ENCODE measurements at places on chromosomes 12 and 14.
A peak's percentile ranks its signal among the peaks of the same experiment; 100 is the strongest.

DNA sequence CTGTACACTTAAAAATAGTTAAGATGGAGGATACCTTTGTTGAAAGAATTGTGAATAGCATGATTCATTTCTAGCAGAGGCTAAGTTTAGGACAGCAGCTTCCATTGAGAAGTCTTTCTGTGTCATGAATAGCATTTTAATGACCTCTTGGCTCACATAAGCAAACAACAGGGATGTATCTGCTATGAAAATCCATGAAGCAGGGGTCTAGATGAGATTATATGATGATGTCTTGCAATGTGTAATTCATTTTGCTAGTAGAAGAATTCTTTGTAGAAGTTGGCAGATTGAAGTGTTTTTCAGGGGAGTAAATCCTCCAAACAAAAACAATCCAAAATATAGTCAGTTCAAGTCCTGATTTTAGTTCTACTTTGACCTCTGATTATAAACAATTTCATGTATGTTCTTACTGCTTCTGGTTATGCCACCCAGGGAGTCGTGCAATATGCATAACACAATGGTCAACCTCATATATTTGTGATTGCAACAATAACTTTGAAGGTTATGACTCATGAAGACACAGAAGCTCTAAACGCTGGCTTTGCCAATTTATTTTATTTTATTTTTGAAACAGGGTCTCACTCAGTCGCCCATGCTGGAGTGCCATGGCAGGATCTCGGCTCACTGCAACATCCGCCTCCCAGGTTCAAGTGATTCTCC lies 6.9 kb upstream of the RD3L start:
- DNase-seq, result no peak

DNA sequence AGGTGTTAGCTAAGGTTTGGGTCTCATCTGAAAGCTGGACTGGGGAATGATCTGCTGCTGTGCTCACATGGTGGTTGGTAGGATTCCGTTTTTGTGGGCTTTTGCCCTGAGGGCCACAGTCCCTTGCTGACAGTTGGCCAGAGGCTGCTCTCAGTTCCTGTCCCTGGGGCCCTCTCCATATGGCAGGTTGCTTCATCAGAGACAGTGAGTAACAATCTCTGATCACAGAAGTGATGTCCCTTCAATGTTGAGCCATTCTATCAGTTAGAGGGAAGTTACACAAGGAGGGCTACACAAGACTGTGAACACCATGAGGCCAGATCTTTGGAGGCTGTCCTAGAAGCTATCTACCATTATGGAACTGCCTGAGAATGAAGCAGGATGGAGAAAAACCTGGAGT lies 137.2 kb downstream of the AACS start:
- DNase-seq, result no peak

GRCh38 chr12:50901685-50902113 lies 50.6 kb upstream of the HIGD1C start:
- peak; percentile 80 for DNase-seq

- peak; percentile 38 for DNase-seq
These were observed 15.7 kb downstream of the TBX3 start for GRCh38 chr12:114668151-114668885.

GRCh38 chr14:30869551-30870155 lies 4.7 kb upstream of the COCH start:
- no peak for DNase-seq

- no peak for DNase-seq
These were observed 2.8 kb upstream of the KRAS start for GRCh38 chr12:25253371-25254068.

DNA sequence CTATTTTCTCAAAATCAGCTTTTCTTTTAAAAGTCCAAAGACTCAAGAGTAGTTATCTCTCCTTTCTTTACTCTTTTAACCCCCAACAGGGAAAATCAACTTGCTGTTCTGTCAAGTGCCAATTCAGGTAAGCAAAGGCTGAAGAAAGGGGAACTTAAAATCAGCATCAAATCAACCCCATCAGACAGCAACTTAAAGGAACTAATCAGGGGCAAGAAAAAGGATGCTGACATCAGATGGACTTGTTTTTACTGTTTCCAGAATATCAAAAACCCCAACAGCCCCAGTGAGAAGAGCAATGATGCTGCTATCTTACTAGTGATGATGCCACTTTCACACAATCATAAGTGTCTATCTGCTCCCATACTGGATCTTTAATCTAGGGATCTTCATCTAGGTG lies 3.4 kb downstream of the BAZ2A start:
- no peak for DNase-seq

DNA sequence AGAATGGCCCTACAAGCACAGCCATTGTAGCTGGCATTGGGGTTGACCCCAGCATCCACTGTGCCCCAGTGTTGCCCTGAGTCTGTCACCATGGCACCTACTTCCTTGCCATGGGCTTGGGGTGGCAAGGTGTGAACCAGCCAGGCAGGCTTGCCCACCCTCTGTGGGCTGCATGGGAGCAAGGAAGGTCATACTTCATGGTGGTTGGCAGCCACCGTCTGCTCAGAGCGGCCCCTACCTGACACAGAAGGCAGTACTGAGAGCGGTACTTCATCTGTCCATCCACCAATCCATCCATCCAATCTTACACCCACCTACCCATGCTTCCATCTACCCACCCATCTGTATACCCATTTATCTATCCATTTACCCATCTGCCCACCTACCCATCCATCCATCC lies 160.1 kb downstream of the KIF26A start:
- DNase-seq, result no peak

DNA sequence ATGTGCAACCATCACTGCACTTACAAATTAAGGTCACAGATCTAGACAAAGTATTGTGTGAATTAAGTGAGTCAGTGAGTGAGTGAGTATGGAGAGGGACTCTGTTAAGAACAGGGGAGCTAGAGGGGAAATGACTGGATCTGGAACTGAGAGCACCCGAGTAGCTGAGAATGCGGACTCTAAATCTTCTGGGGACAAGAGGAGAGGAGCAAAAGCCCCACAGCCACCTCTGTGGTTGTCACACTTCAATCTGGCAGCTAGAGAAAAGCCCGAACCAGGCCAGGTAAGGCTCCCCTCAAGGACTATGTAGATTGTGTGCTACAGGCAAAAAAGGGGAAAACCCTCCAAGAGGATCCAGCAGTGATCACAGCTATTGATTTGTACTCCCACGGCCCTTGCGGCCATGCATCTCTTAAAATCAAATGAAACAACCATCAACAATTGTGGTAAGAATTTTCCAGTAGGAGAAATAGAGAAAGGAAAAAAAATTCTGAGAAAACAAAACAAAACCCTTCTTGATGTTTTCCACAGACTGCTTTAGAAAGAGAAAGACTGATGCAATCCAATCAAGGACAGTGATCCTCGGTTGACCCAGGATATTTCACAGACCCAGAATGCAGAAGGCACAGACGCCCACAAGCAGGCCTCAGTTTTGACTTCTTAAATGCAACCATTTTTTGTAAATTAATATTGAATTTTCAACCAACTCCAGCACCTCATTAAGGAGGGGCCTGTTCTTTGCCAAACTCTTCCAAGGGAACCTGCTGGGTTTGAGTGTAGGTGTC lies 109.6 kb downstream of the SLC38A6 start:
- no peak for DNase-seq

DNA sequence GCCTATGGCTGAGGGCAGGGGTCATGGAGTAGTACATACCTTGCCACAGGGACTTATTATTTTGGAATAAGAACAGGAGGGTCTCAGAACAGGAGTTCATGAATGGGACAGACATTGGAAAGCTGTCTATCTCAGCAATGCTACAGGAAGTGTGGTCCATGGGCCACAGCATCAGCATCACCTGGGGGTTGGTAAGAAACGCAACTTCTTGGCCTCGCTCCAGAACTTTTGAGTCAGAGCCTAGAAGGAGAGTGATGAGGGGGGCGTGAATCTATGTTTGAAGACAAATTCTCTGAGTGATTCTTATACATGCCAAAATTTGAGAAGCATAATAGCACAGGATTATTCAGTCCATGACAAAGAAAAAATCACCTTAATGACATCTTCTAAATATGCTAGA lies 156.6 kb downstream of the RPAP3 start:
- DNase-seq, result no peak

- DNase-seq, result no peak
These were observed 850.3 kb upstream of the FOXG1 start for GRCh38 chr14:27916326-27916725.

DNA sequence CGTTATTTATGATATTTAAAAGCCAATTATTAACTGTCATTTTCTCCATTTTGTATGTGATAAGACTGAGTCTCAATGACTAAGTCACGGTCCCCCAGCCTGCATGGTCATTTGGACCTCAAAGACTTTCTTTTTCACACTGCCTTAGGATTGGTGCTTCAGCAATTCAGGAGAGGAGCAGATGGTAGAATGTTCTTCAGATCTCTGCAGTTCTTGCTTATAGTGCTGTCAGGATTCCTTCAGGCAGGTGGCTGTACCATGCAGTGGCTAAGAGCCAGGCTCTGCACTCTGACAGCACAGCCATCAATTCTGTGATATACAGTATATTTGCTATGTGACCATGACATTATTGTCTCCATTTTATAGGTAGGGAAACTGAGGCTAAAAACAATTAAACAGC lies 18.7 kb downstream of the SSPN start:
- no peak for DNase-seq

DNA sequence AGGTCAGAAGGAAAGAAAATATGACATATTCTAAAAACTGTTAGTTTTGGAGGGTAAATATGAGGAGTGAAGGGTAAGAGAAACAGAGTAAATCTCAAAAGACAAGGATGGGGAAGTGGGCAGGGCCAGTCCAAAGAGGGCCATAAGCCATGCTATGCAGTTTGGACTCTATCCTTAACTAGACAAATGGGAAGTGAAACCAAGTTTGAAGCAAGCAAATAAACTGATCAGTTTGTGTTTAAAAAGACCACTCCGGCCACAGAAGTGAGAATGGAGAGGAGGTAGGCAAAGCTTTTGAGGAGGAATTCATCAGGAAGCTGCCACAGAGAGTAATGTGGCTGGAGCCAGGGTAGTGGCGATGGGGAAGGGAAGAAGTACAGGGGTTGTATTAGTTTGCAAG lies 37.5 kb upstream of the DAAM1 start:
- no peak for DNase-seq

DNA sequence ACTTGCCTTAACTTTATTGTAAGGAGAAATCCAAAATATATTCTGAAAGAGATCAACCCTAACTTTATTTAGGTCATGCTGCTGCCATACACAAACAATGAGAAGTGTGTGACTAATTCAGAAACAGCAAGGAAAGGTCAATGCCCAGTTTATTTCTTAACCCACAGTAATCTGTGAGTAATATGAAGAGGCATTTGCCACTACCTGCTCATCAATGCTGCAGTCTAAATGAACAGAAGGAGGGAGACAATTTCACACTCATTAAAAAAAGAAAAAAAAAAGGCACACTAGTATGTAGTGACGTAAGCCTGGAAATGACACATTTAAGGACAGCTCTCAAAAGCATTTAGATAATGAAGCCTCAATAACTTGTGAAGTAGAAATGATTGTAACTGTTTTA lies 90.5 kb upstream of the FOXN3 start:
- no peak for DNase-seq

- no peak for DNase-seq
These were observed 264.1 kb downstream of the TTC8 start for GRCh38 chr14:89088530-89088929.

DNA sequence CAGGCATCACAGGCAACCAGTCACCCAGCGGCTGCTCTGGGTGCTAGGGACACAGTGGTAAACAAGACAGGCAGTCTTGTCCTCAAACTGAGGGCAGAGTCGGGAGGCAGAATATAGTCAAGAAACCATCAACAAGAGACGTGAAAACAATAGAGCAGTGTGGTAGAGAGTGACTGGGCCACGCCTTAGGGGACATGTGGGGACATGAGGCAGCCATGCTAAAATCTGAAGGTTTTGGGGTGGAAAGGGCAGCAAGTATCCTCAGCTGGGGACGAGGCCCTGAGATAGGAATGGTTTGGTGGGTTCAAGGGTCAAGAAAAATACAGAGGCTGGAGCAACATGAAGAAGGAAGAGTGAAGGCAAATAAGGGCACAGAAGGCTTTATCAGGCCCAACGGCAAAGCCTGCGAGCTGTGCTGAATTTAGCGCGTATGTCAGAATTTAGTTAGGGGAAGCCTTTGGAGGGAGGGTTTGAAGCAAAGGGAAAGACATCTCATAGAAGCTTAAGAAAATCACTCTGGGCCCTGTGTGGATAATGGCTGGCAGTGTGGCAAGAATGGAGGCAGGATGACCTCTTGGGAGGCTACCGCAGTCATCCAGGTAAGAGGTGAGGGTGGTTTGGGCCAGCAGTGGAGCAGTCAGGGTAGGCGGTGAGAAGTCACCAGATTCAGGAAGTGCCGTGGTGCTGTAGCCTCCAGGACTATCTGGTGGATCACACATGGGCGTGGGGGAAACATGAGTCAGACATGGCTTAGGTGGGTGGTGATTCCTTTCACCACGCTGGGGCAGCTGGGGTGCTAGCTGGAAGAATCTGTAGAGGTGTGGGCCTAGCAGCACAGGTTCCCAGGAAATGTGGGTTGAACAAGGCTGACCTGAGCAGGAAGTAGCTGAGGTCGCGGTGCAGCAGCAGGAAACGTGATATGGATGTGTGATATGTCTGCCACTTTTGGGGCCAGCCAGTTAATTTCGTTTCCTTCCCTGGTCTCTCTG lies 3.0 kb downstream of the EVL start:
- peak; percentile 92 for DNase-seq

- peak; percentile 14 for DNase-seq
These were observed 8.7 kb downstream of the TMEM253 start for GRCh38 chr14:21109377-21110138.

Data from hematopoietic multipotent progenitor cell treated with erythropoietin and hydrocortisone succinate and interleukin-3 and kit ligand, for 8 days (in vitro differentiated cells).